ENCODE measurements at places on chromosomes 1 and 21. TPM values are rescaled to one million over a fixed set of nuclear protein-coding genes. Genes with fewer than 3 reads are reported as not detected.

GRCh38 chr21:43210454-43211071 lies 41.8 kb downstream of the CRYAA start:
- DNase-seq: no peak

DNA sequence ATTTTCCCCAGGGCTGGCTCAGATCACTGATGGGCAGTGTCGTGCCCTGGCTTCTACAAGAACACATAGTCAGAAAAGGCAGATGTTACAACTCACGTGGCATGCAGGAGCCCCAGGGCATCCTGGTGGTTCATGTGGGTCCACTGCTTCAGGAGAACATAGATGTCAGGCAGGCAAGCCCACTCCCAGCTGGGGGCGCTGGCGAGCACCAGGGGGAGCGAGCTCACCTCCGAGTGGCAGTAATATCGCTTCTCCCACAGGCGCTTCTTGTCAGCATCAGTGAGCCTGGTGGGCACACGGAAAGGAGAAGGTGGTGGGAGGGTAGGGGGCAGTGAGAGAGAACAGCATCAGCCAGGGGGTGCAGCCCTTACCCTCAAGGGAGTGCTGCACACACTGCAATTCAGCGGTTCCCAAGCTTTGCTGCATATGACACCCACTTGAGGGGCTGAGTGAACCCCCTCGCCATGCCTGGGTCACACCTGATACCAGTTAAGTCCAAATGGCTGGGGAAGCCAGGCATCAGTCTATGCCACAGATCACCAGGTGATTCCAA lies 34.3 kb upstream of the PPP1R15B start:
- DNase-seq: no peak

OBSCN gene
- 358 TPM for polyA plus RNA-seq

- DNase-seq: no peak
Observed at GRCh38 chr1:116994411-116994810, 7.1 kb upstream of the CD101 start.

- no peak for DNase-seq
Observed at GRCh38 chr1:89975540-89976125, 19.3 kb upstream of the ZNF326 start.

DNA sequence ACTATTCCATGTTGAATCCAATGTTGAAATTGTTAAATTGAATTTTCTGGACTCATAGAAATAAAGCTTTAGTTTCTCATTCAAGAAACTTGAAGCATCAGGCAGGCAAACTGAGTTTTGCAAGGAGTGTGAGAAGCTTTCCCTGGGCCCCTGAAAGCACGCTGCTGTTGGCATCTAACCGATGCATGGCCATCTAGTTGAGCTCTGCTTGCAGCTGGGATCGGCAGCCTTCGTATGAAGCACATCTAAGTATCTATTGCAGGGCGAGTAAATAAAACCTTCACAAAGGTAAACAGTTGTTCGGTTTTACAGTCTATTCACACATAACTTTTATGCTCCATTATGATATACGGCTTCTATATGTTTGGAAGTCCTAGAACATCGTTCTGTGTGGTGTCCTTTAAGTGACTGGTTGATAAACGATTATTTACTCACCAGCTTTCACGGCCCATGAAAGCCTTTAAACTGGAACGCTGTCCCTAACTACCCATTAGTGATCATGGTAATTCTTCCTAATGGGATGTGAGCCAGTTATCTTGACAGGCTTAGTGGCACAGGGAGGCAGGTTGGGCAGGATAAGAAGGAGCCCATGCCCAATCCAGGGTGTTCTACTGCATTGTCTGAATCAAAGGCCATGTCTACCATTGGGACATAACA lies 71.7 kb downstream of the SEC16B start:
- no peak for DNase-seq

- DNase-seq: no peak
Observed at GRCh38 chr1:40780678-40781607, 2.6 kb upstream of the KCNQ4 start.

- no peak for DNase-seq
Observed at GRCh38 chr1:244106176-244106575, 55.1 kb downstream of the ZBTB18 start.

DNA sequence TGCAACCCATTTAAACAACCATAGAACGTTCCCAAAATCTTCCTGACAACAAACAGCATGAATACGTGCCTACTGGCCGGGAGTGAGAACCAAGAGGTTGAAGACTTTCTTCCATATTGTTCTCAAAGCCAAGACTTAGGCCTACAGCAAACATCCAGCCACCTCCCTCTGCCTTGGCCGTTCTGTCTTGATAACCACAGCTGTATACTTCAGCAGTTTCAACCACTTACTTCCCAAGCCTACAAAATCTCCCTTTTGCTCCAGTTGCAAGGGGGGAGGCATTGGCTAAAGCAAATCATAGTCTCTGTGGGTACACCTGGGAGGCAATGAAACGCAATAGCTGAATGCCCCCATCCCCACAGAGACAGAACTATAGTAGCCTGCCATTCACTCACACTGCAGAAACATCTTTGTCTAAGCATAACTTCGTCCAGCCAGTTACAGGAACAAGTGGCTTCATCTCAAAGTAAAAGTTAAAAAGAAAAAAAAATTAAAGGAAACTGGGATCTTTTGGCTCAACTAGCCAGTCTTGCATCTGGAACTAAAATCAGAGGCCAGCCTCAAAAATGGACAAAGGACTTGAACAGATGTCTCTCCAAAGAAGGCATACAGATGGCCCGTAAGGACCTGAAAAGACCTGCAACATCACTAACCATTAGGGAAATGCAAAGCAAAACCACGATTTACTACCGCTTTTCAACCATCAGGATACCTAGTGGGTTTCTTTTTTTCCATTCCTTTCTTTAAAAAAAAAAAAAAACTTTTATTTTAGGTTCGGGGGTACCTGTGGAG lies 186.0 kb downstream of the PSMG1 start:
- DNase-seq: no peak

GRCh38 chr1:160733898-160734297 lies 5.1 kb upstream of the SLAMF7 start:
- no peak for DNase-seq

GRCh38 chr1:47837056-47837830 lies 159.9 kb downstream of the TRABD2B start:
- DNase-seq: no peak
